ENCODE measurements at places on chromosomes 11 and 22.

GRCh38 chr22:20429254-20430100, 8.1 kb downstream of the SCARF2 start:
- DNase-seq = peak; percentile 90

GRCh38 chr11:78406568-78407196, 10.9 kb downstream of the GAB2 start:
- DNase-seq = no peak

DNA sequence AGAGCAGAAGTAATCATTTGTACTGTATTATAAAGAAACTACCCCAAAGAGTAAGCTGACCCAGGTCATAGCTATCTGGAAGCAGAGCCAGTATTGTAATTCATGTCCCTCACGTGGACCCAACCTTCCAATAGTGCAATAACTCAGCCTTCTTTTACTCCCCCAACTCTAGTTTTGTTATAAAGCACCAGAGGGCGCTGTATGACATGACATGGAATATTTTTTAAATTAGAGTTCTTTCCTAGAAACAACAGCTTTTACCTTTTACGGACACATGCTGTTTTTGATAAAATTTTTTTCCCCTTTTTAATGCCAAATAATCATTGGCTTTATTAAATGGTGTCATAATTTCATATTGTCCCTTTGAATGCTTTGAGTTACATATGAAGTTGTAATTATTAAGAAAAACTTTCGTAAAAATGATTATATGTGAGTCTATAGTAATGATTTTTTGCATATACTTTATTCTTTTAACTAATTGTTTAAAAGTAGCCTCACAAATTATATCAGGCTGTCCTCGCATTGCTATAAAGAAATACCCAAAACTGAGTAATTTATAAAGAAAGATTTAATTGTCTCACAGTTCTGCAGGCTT, 76.9 kb downstream of the DKK3 start:
- no peak for DNase-seq

GRCh38 chr11:128568166-128568778, 19.1 kb downstream of the ETS1 start:
- peak; percentile 47 for DNase-seq

GRCh38 chr11:14119357-14119756, 156.8 kb downstream of the SPON1 start:
- no peak for DNase-seq

DNA sequence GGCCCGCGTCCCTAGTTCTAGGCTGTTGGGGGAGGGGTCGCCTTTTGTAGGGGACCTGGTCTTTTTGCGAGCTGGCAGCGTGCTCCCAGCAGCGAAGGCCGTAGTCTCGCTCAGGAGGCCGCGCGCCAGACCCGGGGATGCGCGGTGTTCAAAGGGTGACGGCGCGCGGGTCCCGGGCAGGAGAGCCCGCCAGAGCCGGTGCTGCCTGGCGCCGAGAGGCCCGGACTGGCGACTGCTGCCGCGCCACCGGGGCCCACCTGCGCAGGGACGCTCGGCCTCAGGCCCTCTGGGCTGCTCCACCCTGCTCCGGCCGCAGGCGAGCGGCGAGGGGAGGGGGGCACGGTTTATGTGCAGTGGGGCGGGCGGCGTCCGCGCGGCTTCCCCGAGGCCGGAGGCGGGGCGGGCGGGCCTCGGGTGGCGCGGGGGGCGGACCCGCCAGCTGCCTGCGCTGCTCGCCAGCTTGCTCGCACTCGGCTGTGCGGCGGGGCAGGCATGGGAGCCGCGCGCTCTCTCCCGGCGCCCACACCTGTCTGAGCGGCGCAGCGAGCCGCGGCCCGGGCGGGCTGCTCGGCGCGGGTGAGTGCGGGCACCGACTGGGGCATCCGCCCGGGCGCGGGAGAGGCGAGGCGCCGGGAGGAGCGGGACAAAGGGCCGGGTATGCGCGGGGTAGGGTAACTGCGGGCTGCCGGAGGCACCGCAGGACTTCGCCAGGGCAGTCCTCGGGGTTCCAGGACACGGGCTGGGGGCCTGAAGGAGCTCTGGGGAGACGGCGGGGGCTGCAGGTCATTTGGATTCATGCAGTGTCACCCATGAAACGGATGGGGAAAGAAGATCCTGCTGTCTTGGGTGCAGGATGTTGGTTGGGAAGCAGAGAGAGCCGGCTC, at the start of gene PRSS23:
PRSS23 (plus strand) TSS at position 467 of the 884 bp plus-strand sequence. CDS start 7,102 bp downstream, outside the sequence.
- DNase-seq = peak; percentile 64

DNA sequence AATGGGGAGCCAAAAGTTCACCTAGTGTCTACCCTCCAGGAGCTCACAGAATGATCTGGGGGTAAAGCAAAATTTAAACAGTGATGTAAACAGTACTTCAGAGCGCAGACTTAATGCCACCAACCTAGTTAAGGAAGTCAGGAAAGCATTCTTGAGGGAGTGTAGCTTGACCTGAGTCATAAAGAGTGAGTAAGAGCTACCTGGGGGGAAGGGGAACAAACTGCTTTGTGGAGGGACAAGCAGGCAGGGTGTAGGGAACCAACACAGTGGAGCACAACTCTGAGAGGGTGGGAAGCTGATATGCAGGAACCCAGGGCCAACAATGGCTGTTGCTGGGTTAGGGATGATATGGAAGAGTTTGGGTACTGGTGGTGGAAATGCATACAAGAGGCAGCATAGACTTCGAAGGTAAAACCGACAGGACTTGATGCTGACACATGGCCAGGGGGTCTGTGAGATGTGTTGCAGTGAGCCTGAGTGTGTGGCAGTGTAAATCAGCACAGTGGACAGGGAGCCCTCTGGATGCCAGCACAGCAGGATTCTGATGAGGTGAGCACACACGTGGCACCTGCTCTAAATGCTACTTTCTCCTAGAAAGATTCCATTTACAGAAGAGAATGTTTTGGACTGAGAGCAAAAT, 58.3 kb upstream of the CYP2D6 start:
- no peak for DNase-seq
